Nephron progenitor cell (in vitro differentiated cells): ENCODE measurements at places on chromosomes 1 and 21.
A peak's percentile ranks its signal among the peaks of the same experiment; 100 is the strongest.

- no peaks in the 10 kb centered on the region for H3K36me3 ChIP-seq
- peaks cover 3% of the 10 kb centered on the region for H3K27me3 ChIP-seq
- no peak for DNase-seq
- no peaks in the 10 kb centered on the region for H3K4me1 ChIP-seq
- no peak overlapping the region for H3K4me3 ChIP-seq
- H3K27ac ChIP-seq, result no peak overlapping the region
Observed at GRCh38 chr1:24250224-24250623, 63.1 kb upstream of the IFNLR1 start.

GRCh38 chr1:14614341-14614740 is 15.9 kb downstream of the KAZN start:
- no peak overlapping the region for H3K4me3 ChIP-seq
- peaks cover 48% of the 10 kb centered on the region for H3K36me3 ChIP-seq
- peaks cover 58% of the 10 kb centered on the region for H3K4me1 ChIP-seq
- peaks cover 4% of the 10 kb centered on the region for H3K27me3 ChIP-seq

GRCh38 chr21:34724857-34725195 is 56.0 kb downstream of the CLIC6 start:
- H3K27ac ChIP-seq, result no peak overlapping the region
- no peak overlapping the region for H3K4me3 ChIP-seq
- peaks cover 24% of the 10 kb centered on the region for H3K27me3 ChIP-seq

DNA sequence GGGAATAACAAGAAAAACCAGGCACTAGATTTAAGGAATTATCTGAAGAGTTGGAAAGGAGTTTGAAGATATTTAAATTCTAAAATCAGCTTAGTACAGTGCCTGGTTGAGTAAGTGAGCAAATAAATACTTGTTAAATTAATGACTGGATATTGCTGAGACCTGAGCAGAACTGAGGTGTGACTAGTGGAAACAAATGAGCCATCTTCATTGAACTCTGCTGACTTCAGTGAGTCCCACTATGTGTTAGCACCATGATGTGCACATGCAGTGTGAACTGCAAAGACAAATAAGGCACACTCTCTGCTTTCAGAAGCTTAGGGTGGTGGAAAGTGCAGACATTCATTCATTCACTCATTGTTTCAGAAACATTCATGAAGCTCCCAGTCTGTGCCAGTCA is 48.7 kb downstream of the ELAPOR1 start:
- no peak overlapping the region for H3K4me3 ChIP-seq
- H3K36me3 ChIP-seq, result no peaks in the 10 kb centered on the region

- H3K4me3 ChIP-seq, result no peak overlapping the region
- H3K27ac ChIP-seq, result no peak overlapping the region
- no peaks in the 10 kb centered on the region for H3K36me3 ChIP-seq
- H3K4me1 ChIP-seq, result no peaks in the 10 kb centered on the region
- no peak for DNase-seq
Observed at GRCh38 chr1:169914531-169914930, 20.8 kb upstream of the SCYL3 start.

DNA sequence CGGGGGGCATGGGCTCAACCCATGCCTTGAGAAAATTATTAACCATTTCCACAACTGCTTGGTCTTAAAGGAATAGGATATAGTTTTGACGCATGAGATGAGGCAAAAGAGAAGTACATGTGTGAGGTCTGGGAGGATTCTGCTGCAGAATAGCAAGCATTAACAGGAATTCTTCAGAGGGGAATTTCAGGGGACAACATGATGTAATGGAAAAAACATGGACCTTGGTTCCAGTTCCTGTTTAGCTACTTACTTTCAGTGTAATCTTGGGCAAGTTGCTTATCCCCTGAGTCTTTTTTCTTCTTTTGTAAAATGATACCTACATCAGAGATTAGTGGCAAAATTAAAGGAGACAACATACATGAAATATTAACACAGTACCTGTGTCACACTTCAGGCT is 85.6 kb downstream of the PRRX1 start:
- no peaks in the 10 kb centered on the region for H3K36me3 ChIP-seq
- H3K4me3 ChIP-seq, result no peak overlapping the region
- peaks cover 9% of the 10 kb centered on the region for H3K4me1 ChIP-seq
- H3K27ac ChIP-seq, result no peak overlapping the region

DNA sequence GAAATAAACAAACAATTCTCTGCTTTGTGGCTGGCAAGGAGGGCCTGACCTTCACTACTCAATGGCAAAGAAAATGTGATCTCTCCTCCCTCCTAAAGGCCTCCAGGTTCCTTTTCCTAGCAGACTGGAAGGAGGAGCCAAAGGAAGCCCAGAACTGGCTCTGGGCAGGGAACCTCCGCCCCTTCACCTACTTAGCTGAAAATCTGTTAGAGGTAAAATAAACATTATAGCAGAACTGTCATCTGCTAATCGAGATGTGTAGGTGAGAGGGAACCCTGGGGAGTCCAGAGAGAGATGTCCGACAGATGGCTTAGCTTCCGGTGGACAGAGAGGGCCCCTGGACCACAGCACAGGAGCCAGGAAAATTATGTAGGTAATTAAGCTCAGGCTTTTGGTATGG is 75.2 kb upstream of the KCNA3 start:
- DNase-seq, result no peak
- no peaks in the 10 kb centered on the region for H3K27me3 ChIP-seq
- no peak overlapping the region for H3K27ac ChIP-seq
- no peaks in the 10 kb centered on the region for H3K36me3 ChIP-seq
- H3K4me3 ChIP-seq, result no peak overlapping the region

- peaks cover 19% of the 10 kb centered on the region for H3K4me1 ChIP-seq
- no peaks in the 10 kb centered on the region for H3K36me3 ChIP-seq
- no peak overlapping the region for H3K4me3 ChIP-seq
- H3K27ac ChIP-seq, result no peak overlapping the region
Observed at GRCh38 chr1:237867380-237867888, 23.3 kb downstream of the ZP4 start.

DNA sequence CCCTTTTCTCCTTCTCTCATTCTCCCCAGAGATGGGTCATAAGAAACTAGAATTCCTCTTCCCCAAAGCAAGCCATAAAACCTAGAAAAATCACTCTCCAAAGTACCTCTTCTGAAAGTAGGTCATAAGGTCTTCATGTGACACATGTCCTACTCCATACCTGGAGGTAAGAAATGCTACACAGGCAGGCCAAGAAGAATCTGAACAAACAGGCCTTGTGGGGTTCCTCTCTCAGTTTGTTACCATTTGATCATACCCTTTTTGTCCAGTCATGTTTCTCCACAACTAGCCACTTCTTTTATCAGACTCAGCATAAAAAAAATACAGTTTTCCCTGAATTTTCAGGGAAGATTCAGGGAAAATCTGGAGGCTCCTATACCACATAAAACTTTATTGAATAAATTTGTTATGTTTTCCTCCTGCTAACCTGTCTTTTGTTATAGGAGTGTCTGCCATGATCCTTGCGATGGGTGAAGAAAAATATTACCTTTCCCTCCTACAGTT is 134.4 kb upstream of the LMO4 start:
- H3K4me3 ChIP-seq, result no peak overlapping the region
- DNase-seq, result no peak
- H3K27me3 ChIP-seq, result peaks cover 4% of the 10 kb centered on the region
- H3K27ac ChIP-seq, result peak overlapping the region; percentile 2
- peaks cover 18% of the 10 kb centered on the region for H3K36me3 ChIP-seq

DNA sequence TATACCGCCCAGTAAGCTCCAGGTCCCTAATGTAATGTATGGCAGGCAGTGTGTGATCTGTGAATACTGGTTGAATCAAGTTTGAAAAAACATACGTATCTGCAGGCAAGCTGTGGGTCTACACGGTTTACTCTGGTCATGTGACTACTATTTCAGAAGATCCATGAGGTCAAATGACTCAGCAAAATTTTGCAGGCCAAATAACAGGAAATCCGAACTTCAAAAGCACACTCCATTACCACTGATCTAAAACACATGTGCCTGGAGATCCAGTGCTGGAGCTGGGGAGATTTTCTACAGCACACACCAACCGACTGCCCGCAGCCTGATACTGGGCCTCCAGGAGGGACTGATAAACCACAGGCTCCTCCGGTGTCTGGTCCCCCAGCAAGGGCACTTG is 64.5 kb upstream of the SLC44A3 start:
- H3K36me3 ChIP-seq, result peaks cover 5% of the 10 kb centered on the region
- DNase-seq, result no peak
- peaks cover 44% of the 10 kb centered on the region for H3K4me1 ChIP-seq
- H3K27me3 ChIP-seq, result no peaks in the 10 kb centered on the region

- no peaks in the 10 kb centered on the region for H3K4me1 ChIP-seq
- H3K36me3 ChIP-seq, result peaks cover 14% of the 10 kb centered on the region
- DNase-seq, result no peak
- no peak overlapping the region for H3K4me3 ChIP-seq
Observed at GRCh38 chr1:92105546-92106081, 25.5 kb downstream of the BTBD8 start.

DNA sequence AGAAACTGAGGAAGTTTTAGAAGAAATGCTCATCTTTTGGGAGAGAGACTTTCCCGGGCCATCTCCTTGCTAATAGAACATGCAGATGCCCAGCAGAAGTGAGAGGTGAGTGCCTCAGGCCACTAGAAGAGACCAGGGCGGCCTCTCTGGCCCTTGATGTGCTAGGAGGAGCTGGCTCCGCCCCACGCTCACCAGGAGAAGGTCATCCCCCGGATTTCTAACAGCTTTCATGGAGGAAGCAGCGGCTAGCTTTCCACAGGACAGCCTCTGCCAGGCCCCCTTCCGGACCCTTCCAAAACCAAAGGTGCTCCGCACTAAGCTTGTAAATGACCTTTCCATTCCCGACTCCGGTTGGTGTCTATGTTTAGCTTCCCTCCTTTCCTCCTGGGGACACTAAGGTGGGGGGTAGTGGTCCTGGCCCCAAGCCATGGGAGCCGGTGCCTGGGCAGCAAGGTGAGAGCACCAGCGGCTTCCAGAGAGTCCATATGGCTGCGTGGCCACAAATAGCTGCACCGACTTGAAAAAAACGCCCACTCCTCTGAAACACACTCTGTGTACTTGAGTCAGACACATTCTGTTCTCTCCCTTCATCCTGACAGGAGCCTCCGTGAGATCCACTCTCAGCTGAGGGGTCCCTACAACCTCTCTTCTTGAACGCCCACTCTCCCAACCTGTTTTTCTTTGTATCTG is 249.9 kb downstream of the TNR start:
- DNase-seq, result peak; percentile 30
- H3K27me3 ChIP-seq, result peaks cover 70% of the 10 kb centered on the region
- no peak overlapping the region for H3K27ac ChIP-seq
- H3K4me3 ChIP-seq, result peak overlapping the region; percentile 73
- H3K36me3 ChIP-seq, result no peaks in the 10 kb centered on the region
- peaks cover 22% of the 10 kb centered on the region for H3K4me1 ChIP-seq

DNA sequence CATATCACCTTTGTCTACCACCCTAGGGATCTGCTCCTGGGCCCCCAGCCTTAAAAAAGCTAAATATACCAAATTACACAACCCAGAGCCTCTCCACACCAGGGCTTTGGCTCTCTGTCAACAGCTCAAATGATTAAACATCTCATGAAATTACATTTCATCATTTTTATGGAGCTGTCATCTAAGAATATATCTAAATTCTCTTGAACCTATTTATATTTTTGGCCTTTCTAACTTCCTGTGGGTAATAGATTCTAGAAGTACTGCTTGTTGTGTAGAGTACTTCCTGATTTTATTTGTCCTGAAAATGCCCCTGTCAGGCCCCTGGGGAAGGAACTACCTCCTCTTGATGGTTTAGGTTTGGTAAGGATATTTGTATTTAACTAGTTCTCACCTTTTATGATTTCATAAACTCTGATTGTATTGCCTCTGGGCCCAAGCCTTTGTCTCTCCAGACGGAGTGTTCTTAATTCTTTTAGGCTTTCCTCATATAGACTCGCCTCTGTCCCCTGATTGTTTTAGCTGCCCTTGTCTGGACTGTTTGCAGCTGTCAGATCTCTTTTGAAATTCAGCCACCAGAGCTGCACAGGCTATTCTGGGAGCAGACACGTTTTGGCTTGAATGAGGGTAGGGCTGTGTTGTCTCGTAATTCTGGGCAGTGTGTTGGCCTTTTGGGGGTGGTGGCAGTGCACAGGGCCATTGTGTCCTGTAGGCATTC is 16.6 kb downstream of the MYOG start:
- H3K27me3 ChIP-seq, result peaks cover 18% of the 10 kb centered on the region
- peaks cover 59% of the 10 kb centered on the region for H3K36me3 ChIP-seq
- DNase-seq, result no peak
- H3K4me1 ChIP-seq, result peaks cover 8% of the 10 kb centered on the region
- H3K4me3 ChIP-seq, result no peak overlapping the region
- H3K27ac ChIP-seq, result no peak overlapping the region

DNA sequence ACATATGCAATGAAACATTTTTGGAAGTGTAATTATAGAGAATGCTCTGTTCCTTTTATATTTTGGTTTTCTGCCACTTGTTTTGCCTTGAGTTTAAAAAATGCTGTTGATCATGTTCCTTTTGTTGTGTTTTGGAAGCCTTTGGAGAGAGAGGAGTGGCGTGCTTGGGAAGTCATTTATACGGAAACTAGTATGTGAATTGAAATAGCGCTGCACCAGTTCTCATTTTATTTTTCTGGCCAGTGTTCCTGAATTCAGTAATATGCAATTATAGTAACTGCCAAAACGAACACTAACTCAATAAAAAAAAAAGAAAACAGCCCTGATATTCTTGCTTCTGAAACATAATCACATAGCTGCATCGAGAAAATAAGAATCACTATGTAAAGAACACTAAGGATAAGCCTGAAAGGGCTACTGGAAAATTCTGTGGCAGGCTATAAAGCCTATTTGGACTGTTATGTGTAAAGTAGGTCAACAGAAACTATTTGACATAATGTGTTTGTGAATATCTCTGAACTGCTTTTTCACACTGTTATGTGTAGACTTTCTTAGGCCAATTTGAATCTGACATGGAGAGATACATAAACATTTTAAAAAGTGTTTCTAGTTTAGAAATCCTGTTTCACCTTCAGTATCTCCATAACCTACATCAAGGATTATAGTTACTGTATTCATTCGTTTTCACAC is 742.0 kb downstream of the KCNT2 start:
- no peak for DNase-seq
- H3K36me3 ChIP-seq, result no peaks in the 10 kb centered on the region
- no peak overlapping the region for H3K27ac ChIP-seq
- no peak overlapping the region for H3K4me3 ChIP-seq
- H3K27me3 ChIP-seq, result no peaks in the 10 kb centered on the region
- no peaks in the 10 kb centered on the region for H3K4me1 ChIP-seq

DNA sequence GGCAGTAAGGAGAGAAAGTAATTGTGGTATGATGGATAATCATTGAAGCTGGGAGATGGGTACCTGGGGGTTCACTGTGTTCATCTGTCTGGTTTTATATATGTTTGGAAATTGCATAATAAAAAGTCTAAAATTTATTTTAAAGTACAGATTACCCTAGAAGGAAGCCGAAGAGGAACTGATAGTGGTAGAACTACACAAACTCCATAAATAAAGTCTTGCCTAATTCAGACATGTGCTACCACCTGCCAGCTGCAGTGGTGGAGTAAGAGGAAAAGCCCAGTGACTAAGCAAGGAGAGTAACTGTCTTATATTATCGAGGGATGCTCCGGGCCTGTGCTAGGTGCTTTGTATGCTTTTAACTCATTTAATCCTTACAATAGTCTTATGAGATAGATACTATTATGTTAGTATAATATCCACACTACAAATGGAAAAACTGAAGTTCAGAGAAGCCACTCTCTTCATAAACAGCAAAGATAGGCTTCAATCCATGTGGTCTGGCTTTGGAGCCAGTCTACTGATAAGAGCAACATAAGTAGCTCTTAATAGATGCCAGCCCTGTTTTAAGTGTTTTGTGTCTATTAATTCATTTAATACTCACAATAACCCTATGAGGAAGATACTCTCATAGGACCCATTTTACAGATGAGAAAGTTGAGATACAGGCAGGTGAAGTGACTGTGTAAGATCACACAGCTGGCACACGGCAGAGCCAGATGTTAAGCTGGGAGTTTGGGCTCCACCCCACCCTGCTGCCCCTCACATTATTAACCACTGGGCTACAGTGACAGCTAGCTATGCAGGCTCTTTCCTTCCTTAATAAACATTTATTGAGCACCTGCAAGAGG is 56.8 kb upstream of the HNRNPU start:
- no peak for DNase-seq
- H3K4me1 ChIP-seq, result peaks cover 13% of the 10 kb centered on the region
- H3K4me3 ChIP-seq, result no peak overlapping the region
- no peak overlapping the region for H3K27ac ChIP-seq
